Stimulated activated CD4-positive, alpha-beta T cell treated with anti-CD3 and anti-CD28 coated beads, TNF-alpha, amount 100 ng/mL, for 1 hour (primary cell): ENCODE measurements at places on chromosomes 5 and 9.

GRCh38 chr9:7265181-7265580 is 507.4 kb downstream of the KDM4C start:
- no peak for DNase-seq

GRCh38 chr9:69252436-69252835 is 72.6 kb upstream of the ENTREP1 start:
- no peak for DNase-seq

DNA sequence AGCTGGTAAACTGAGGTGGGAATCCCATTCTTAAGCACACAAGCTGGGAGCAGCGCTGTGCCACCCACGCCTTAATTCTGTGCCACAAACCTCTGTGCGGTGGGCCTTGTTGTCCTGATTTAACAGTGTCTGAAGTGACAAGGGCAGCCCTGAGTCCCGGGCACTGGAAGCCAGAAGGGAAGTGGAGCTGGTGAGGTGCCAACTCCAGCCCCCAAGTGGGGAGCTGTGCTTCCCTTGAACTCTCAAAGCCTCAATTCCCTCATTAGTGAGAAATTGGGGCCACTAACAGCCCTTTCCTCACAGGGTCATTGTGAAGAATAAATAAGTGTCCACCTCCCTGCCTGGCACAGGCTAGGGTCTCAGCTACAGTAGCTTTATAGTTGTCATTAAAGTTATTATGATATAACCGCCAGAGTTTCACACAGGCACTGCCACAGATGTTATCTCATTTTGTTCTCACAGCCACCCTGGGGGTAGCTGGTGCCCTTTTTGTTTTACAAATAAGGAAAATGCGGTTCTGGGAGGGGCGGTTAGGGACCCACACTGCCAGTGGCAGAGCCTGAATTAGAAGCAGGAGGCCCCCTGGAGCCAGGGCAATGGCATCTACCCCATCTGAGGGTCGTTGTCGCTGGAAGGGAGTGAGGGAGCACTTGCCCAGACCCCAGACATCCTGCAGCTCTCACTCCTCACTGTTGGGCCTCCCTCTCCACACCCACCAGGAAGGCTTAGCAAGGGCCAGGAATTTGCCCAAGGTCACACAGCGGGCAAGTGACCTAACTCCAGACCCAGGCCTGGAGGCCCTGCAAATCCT is 2.1 kb upstream of the TLX3 start:
- no peak for DNase-seq

DNA sequence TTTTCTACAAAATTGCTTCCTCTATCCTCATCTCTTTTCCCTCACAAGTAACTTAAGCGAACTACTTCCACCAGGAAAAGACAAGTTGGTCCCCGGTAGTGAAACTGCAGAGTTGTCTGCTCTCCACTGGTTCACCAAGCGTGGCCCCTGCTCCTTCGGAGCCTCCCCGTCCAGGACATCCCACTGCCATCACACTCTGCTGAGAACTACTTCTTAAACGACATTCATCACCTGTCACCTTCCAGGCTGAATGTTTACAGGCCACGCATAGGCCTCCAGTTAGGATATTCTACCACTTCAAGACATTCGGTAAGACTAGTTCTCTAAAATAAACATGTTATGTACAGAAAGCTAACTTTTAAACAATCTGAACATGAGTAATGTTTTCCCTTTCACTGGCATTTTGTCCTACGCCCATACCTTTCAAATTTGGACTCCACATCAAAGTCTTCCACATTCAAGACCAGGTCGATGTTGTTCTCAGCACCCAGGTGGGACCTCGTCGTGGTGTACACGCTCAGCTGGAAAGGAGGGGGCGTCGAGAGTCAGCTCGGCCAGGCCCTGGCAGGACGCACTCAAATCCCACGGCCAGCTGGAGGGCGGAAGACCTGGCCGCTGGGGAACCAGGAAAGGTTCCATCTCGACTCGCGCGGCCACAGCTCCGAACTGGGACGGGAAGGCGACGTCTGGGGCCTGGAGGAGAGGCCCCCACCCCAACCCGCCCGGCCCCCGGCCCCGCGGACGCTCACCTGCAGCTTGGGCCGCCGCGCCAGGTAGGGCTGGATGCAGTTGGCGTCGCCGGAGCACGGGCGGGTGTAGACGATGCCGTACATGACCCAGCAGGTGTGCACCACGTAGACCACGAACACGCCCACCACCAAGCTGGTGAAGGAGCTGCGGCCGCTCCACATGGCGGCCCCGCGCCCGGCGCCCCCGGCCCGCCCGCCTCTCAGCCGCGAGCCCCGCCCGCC is 683 bp downstream of the CLPTM1L start:
- DNase-seq = peak; percentile 5

DNA sequence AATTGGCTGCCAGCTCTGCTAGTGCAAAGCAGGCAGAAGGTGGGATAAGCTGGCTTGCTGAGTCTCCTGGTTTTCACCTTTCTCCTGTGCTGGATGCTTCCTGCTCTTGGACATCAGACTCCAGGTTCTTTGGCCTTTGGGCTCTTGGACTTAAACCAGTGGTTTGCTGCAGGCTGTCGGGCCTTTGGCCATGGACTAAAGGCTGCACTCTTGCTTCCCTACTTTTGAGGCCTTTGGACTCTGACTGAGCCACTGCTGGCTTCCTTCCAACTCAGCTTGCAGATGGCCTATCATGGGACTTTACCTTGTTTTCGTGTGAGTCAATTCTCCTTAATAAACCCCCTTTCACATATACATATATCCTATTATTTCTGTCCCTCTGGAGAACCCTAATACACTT is 1293.9 kb upstream of the CDH6 start:
- DNase-seq = no peak

DNA sequence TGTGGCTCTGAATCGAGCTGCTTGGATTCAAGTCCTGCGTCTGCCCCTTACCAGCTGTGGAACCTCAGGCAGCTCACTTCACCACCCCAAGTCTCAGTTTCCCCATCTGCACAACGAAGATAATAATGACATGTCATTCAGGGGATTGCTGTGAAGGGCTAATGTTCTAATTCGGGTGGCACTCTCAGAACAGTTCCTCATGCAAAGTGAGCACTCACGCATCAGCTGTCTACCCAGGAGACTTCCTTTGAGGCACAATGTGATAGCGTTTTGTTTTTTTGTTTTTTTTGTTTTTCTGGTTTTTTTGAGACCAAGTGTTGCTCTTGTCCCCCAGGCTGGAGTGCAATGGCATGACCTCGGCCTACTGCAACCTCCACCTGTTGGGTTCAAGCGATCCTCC is 56.4 kb downstream of the NTNG2 start:
- no peak for DNase-seq

DNA sequence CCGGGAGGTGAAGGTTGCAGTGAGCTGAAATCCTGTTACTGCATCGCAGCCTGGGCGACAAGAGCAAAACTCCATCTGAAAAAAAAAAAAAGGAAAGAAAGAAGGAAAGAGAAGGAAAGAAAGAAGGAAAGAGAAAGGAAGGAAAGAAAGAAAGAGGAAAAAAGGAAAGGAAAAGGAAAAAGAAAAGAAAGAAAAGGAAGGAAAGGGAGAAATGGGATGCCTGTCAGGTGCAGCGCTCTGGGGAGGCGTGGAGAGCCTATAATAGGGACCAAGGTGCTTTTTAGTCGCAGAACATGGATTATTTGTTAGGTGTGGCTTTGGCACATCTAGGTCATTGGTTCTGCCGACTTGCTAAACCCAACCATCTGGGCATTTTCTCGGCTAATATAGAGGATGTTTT is 17.9 kb downstream of the EXOSC2 start:
- no peak for DNase-seq

DNA sequence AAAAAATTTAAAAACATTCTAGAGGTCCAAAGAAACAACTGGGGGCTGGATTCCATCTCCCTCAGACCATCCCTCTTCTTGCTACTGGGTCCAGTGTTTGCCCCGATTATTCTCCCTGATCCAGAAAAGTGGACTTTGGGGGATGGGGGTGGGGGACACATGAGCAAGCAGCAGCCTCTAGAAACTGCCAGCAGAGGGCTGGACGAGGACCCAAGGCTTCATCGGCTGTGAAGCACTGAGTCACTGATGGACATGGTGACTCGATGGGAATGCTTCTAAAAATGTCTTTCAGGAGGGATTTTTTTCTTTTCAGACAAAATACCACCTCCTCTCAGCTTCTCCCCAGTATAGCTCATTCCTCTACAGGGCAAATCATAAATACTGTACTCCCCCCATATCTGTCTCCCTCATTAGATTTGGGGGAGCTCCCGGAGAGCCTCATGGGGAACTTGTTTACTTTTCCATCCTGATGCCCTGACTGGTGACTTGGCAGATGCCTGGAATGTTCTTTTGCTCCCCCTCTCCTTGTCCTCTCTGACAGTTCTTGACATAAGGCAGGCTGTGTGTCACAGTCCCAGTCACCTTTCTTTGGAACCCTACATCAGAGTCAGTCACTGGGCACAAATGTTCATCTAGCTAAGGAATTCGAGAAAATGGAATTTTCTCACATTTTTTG is 67.2 kb upstream of the STC2 start:
- DNase-seq = no peak

- DNase-seq = no peak
Measured at GRCh38 chr5:151155775-151156506, 1.6 kb downstream of the ANXA6 start.

DNA sequence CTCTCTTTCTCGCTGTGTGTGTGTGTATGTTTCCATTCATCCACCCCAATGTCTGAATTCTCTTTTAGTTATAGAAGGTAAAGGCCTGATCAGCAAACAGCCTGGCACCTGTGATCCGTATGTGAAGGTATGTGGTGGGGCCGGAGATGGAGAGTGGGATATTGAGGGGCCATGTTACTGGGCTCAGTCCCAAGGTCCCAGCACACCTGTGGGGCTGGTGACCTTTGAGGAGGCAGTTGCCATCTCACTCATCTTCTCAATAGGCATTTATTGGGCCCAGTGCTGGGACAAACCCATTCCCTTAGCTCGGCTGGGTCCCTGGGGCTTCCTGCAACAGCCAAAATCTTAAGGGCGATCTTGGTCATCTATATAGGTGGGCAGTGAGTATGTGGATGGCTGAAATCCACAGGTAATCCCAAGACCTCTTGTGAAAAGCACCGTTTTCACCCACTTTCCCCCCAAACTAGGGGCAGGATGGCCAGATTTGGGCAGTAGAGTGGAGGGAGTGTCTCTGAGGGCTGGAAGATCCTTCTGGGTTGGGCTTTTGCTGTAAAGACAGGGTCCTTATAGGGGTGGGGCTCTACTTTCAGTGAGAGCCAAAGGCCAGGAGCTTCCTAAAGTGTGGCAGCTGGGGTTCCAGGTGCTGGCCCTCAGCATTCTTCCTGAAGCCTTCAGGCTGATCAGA is 19.6 kb downstream of the RGS3 start:
- DNase-seq = no peak

DNA sequence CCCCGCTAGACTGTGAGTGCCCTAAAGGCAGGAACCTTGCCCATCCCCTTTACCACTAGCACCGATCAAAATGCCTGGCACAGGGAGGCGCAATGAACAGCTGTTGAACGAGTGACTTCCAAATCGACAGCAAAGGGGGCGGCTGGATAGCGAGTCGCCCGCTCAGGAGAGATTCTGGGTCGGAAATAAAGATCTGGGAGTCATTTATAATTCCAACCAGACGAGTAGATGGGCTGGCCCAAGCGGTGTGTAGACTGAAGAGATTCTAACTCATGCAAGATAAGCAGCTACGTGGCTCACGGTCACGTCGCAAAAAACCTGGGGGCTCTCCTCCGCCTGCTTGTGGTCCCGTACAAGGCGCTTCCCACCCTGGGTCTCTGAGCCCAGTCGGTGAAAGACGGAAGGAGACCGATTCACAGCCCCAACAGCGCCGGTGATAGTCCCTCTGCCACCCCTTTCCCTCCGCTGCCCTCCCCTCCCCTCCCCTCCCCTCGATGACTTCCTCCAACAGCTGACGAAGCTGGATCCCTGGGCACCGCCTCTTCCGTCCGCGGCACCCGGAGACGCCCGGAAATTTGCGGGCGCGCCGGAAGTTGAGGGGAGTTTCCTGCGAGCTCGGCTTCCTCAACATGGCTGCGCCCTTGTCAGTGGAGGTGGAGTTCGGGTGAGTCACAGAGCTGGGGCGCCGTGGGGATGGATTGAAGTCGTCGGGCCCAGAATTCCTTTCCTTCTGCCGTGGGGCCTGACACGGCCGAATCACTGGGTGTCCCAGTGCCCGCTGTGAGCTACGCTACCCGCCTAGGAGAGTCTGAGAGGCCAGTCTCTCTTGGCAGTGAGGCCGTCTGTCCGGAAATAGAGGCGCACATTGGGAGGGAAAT is at the start of gene URM1:
Gene URM1, plus strand, starts transcription at position 623 of the 878 bp plus-strand sequence. Its CDS starts 7 bp downstream, at position 630.
- DNase-seq = peak; percentile 90

DNA sequence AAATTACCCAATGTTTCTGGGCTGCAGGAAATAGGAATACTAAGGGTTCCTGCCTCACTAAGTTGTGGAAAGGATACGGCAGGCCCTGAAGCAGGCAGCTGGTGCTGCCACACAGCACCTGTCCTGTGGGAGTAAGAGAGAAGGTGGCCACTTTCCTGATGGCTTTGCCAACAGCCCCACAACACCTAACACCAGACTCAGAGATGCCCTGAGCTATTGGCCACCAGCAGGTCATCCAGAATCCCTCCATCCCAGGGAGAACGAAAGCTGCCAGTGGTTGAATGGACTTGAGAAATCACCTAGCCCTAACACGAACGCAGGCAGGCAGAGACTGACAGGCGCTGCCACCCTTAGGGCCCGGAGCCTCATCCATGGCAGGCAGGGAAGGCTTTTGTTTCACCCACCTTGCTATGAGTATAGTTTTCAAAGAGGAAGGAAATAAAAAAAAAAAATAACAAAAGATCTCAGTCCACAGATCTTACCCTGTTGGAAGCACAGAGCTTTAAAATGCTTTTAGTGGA is 82.2 kb downstream of the DCP2 start:
- no peak for DNase-seq
